ENCODE measurements at places on chromosomes 7 and 10.
A peak's percentile ranks its signal among the peaks of the same experiment; 100 is the strongest.

DNA sequence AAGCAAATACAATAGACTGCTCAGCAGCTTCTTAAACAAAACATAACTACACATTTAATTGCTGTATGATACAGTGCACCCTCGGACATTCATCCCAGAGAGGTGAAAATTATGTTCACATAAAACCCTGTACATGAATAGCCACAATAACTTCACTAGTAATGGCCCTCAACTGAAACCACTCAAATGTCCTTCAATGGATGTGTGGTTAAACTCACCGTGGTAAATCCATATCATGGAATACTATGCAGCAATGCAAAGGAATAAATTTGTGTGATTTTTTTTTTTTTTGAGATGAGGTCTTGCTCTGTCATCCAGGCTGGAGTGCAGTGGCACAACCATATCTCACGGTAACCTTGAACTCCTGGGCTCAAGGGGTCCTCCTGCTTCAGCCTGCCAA, 252.7 kb downstream of the TCERG1L start:
- no peak for DNase-seq

DNA sequence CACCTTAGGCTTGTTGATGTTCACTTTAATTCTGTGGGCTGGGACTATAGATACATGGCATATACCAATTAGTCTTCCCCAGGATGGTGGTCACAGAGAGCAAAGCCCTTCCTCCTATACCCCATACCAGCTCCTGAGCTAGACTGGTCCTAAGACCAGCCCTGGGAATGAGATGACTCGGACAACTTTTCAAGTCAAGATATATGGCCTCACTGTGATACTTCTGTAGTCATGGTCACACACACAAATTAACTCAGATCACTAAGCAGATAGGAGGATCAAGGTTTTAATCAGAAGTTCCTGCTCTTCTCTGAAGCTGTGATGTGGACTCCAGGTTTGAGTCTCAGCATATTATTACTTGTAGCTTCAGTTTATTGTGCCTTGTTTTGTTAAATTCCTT, 53.1 kb downstream of the SLK start:
- DNase-seq = no peak

- peak; percentile 25 for DNase-seq
Measured at GRCh38 chr10:99435986-99436638, 5.7 kb upstream of the GOT1 start.

DNA sequence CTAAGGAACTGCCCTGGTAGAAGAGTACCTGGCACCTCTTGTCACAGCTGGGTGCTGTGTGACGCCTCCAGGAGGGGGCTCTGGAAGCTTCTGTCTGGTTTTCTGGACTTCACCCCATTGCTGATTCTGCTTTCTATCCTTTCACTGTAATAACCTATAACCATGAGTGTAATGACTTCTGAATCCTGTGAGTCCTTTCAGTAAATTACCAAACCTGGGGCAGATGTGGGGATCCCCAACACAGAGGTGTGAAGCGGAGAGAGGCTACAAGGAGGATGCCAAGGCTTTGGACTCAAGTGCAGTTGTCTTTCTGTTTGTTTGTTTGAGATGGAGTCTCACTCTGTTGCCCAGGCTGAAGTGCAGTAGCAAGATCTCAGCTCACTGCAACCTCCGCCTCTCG, 143.7 kb downstream of the SFMBT2 start:
- DNase-seq = no peak

DNA sequence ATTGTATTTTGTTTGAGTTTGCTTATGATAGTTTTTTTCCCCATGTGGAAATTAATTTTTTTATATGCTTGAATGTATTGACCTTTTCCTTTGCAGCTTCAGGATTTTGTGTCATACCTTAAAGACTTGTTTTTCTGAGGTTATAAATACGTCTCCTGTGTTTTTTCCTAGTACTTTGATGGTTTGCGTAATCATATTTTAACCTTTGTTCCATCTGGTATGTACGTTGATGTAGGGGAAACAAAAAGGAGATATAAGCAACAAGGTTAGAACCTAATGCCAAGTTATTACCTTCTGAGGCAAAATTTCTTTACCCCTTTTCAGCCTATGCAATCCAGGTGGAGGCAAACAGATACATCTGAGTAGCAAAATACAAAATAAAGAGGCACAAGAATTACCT, 17.9 kb downstream of the FGL2 start:
- no peak for DNase-seq

GRCh38 chr7:79434867-79435266, 18.6 kb downstream of the MAGI2 start:
- no peak for DNase-seq

DNA sequence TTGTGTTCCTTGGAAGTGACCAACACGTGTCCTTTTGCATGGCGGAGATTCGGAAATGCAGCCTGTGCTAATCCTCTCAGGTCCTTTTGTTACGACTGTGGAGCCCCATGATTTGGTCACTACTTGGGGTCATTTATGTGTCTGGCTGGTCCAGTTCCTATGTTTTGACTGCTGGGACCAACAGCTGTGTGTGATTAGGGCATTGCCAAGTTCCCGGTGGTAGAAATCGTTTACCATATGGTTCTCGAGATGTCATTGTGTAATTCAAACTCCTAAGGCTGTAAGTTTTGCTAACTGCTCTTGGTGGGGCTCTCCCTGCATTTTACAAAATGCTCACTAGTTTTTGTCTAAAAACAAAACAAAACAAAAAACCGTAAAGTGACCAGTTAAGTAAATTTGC, 62.0 kb downstream of the CCNY start:
- DNase-seq = no peak

GRCh38 chr10:121092720-121093095, 241.5 kb downstream of the WDR11 start:
- DNase-seq = no peak

GRCh38 chr10:132415956-132416355, 19.0 kb downstream of the PWWP2B start:
- DNase-seq = no peak

GRCh38 chr7:70787286-70787685, 344.7 kb upstream of the GALNT17 start:
- DNase-seq = no peak

DNA sequence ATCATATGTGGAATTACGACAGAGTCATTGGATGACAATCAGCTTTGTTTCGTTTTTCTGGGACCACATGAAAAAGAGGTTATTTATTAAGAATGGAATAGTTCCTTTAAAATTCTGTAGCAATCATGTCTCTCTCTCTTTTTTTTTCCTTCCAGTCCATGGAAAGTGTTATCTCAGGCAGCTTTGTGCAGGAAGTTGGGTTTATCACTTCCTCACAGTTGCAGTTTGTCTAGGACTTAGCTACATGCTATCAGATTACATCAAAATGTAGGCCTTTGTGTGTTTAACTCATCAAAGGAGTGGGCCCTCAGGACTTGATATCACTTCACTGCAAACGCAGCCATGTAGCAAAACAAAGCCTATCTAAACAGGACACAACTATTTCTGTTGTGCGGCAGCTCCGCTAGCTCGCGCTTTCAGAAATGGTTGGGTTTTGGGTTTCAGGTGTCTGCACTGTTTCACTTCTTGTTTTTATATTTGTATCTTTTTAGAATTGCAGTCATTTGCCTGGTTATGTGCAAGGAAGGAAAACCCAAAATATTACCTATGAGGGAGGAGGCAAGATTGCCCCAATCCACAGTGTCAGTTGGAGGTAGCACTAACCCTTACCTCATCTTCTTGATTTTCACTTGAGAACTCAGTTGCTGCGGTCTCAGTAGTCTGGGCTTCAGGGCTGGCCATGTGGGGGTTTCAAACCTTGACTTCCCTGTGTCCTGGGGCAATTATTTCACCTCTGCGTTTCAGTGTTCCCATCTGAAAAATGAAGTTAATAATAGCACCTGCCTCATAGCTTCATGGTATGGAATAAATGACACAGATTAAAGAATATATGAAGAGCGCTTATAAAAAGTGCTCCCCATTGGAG, 66.7 kb downstream of the HHEX start:
- DNase-seq = no peak

DNA sequence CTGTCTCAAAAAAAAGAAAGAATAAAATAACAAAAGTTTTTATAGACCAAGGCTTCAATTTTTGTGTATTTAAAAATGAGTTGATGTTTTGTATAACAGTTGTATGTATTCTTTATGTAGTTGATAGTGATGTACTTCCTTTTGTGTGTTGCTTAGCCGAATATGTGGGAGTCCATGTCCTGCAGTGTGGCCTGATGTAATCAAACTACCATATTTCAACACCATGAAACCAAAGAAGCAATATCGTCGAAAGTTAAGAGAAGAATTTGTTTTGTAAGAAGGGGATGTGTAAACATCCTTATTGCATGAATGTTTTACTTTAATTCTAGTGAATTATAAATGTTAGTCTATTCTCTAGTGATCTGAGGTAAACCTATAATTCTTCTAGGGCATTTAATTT, 56.6 kb downstream of the MPLKIP start:
- no peak for DNase-seq

- no peak for DNase-seq
Measured at GRCh38 chr7:127365164-127365956, 27.1 kb downstream of the ZNF800 start.

DNA sequence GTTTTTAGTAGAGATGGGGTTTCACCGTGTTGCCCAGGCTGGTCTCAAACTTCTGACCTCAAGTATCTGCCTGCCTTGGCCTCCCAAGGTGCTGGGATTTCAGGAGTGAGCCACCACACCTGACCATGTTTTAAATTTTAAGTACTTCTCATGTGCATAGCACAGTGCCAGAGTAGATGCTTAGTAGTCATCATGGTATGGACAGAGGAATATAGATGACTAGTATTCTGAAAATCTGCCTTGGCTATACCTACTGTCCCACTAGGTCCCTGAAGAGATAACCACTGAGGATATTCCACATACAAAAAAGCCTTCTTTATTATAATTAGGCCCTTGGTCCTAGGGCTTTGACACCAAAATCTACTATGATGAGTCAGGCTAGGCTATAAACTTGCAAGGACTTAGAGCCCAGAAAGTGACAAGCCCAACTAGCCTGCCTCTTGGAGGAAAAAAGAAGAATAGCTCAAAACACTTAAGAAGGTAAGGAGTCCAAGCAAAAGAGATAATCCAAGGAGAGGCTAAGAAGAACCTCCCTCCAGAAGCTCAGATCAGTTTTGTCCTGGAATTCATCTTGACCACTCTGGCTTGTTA, 34.0 kb downstream of the LUC7L2 start:
- DNase-seq = no peak

GRCh38 chr10:23253780-23254179, 61.7 kb downstream of the PTF1A start:
- peak; percentile 4 for DNase-seq

DNA sequence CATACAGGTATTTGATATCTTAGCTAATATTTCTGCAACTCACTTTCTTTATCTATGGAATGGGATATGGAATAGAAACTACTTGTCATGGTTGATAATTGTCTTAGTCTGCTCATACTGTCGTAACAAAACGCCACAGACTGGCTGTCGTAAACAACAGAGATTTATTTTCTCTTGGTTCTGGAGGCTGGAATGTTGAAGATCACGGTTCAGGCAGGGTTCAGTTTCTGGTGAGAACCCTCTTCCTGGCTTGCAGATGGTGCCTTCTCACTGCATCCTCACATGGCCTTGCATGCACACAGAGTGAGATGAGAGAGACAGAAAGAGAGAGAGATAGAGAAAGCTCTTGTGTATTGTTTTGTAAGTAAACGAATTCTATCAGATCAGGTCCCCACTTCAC, 332.7 kb upstream of the MAGI2 start:
- no peak for DNase-seq

DNA sequence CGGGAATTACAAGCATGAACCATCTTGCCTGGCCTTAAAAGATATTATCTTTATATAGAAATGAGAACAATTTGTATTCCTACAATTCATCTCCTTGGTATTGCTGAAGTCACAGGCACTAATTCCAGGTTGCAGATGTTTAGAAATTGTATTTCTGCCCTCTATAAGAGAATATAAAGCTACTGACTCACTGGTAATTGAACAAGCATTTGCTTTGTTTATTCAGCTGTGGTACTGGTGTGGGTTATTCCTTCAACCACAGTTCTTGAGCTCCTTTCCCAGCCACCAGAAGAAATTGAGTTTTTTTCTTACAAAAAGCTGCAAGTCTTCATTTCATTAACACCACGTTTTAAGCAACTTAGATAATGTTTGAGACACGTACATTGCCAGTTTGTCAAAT, 29.0 kb upstream of the MPP7 start:
- no peak for DNase-seq

DNA sequence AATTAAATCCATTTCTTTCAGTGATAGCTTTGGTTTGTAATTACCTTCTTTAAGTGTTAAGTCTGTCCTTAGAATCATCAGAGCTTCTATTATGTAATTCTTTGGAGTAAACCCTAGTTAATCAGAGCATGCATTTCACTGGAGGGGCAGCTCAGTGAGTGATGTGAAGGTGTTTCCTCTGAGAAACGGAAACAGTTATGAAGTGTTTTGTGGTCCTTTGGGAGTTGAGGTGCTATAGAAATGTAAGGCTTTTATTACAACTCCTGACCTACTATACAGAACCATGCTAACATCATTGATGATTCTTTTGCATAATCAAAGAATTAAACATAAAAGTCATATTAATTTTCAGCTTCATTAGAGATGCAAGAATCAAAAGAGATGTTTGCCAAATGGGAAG, 141.5 kb downstream of the EXOC4 start:
- no peak for DNase-seq
